ENCODE measurements at places on chromosomes 12 and 14.

DNA sequence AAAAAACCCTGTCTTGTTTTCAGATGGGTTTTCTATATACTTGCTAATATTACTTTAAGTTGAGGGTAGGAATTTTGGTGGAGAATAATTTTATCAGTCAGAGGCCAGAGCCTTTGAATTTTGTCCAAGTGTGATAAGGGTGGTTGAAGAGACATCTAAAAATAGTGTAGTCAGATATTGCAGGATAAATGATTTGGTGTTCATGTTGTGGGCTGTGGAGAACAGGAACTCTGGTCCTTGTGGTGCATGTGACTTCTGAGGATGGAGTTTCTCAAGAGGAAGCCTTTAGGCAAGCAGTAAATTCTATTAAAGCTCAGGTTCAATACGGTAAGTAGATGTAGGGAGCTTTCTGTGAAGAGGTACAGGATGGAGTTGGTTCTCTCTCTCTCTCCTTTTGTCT is 2.8 kb downstream of the ADAM21 start:
- no peak for DNase-seq

GRCh38 chr14:63413009-63413408 is 94.3 kb upstream of the GPHB5 start:
- DNase-seq = no peak

DNA sequence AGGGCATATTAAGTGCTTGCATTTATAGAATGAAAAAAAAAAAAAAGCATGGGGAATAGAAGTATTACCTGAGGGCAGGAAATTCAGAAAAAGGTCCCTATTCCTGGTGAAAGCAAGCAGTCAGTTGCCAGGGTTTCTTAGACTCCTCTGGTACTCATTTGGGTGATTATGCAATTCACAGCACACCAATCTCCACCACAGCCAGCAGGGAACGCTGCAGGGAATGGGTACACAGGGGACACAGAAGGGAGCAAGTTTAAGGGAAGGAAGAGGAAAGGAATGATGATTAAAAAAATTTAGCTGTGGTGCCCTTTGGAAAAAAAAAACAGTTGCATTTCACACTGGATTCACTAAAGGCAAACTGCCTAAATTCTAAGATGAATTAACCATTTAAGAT is 14.2 kb downstream of the BLTP3B start:
- DNase-seq = no peak

DNA sequence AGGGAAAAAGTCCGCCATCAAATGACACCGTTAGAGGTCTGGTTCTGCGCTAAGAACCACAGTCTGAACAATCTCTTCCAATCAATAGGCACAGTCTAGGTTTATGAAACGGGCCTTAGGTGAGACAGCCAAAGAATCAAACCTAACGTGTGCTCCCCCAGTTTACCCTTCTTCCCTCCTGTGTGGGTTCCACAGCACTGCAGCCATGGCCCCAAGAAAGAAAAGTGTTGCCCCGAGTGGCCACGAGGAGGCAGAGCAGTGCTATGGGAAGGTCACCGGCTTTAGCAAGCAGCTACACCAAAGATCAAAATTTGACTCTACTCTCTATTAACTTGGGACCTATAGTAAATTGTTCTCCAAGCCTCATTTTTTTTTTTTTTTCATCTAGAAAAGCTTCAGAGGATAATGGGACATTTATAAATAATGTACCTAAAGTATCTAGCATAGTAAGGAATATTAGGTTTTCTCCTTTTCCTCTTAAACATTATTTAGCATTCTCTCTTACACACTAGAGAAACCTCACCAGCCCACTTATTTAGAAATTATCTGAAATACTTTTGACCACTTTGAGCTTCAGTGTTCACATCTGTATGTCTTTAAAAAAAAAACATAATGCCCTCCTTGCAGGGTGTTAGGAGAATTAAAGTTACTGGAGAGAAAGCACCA is 70.2 kb upstream of the GPHB5 start:
- peak; percentile 10 for DNase-seq

DNA sequence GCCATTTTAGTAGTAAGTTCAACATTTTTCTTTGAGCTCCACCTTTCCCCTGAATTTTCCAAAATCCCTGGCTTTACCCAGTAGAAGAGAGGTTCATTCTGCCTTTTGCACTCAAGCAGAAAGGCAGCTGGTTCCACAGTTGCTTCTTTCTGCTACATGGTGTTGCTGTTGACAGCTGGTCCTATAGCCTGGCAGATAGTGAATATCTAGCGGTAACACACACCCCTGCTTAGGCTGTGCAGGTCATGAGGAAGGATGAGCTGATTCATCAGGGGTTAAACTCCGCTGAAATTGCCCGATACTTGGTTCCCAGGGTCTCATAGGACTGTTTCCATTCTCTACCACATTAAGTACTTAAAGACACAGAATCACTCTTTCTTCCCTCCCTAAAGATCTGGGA is 62.4 kb downstream of the PUS7L start:
- DNase-seq = no peak

DNA sequence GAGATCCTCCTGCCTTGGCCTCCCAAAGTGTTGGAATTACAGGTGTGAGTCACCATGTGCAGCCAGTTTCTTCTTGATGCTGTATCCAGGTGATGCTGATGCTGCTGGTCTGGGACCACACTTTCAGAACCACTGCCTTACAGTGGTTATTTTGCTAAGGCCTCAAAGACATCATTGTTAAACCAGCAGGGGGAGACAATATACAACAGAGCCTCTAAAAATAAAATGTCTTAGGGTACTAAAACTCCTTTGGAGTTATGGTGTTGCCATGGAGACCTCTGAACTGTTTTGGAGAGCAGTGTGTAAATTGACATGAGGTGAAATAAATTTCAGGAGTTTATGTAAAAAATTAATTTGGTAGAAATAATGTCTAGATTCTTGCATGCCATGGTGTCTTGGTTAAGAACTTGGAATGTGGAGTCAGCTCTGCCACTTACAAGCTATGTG is 1.1 kb upstream of the ARG2 start:
- no peak for DNase-seq

- DNase-seq = no peak
Observed at GRCh38 chr14:24809135-24809534, 175.1 kb upstream of the GZMB start.

DNA sequence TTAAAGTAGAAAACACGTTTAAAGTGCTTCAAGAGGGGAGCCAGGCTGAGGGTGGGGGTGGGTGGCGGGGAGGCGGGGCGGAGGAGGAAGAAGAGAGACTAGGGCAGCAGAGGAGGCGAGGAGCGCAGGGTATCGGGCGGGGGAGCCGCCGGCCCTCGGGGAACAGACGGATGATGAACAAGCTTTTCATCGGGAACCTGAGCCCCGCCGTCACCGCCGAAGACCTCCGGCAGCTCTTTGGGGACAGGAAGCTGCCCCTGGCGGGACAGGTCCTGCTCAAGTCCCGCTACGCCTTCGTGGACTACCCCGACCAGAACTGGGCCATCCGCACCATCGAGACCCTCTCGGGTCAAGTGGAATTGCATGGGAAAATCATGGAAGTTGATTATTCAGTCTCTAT is 39.2 kb downstream of the ZCRB1 start:
- DNase-seq = no peak

Data from fibroblast of skin of left biceps (primary cell).